ENCODE measurements at places on chromosomes 11 and 22.

GRCh38 chr22:32075997-32076760 is 33.1 kb downstream of the SLC5A1 start:
- no peak for DNase-seq

- DNase-seq: peak; percentile 49
Observed at GRCh38 chr22:49815641-49816091, 12.0 kb downstream of the BRD1 start.

- no peak for DNase-seq
Observed at GRCh38 chr22:49747130-49747529, 80.5 kb downstream of the BRD1 start.

- DNase-seq: no peak
Observed at GRCh38 chr22:44439356-44440223, 58.4 kb downstream of the RTL6 start.

GRCh38 chr11:114179234-114179941 is 116.8 kb upstream of the NNMT start:
- DNase-seq: peak; percentile 100

DNA sequence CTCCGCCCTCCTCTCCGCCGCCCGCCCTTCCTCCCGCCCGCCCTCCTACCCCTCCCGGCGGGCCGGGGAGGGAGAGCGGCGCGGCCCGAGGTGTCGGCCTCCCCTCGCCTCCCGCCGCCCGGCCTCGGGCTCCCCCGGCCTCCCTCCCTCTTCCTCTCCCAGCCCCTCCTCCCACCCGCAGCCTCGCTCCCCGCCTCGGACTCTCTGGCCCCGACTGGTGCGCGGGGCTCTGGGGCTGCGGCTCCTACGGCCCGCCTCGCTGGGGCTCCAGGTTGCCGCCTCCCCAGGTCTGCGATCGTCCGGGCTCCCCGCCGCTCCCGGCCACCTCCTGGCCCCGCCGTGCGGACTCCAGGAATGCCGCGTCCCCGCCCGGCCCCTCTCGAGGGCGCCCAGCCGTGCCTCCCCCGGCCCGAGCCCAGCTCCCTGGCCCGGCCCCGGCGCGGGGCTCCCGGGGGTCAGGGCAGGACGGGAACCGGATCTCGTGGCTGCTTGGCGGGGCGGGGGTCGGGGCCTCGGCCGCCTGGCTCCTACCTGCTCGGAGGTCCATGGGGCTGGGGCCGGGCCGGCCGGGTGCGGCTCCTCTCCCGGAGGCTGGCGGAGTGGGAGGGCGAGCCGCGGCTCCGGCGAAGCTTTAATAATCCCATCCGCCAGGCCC is at the start of gene CLCF1:
Gene CLCF1, minus strand, starts transcription at position 606 of the 655 bp plus-strand sequence. Its CDS starts 59 bp downstream, at position 547.
- DNase-seq: peak; percentile 69

- no peak for DNase-seq
Observed at GRCh38 chr11:280706-281485, 2.7 kb downstream of the NLRP6 start.

GRCh38 chr22:45211848-45212247 is 28.8 kb downstream of the KIAA0930 start:
- DNase-seq: no peak

- DNase-seq: peak; percentile 69
Observed at GRCh38 chr11:84905411-84905810, 721.7 kb downstream of the DLG2 start.

DNA sequence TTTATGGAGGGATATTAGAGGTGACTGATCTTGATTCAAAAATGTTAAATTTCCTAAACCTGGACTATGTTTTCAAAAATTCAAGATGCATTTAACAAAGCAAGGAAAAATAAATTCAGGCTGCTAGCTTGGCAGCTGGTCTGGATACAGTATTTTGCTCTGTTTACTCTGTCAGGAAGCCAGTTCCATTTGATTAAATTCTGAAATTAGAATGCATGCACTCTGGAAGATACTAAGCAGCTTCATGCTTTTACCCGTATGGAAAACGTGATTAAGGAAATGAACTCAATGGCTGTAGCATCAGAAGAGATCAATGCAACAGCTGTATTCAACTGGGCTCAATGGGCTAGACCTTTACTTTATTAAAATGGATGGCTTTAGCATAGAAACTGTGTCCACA is 14.2 kb downstream of the C11orf71 start:
- no peak for DNase-seq

GRCh38 chr11:35617687-35618496 is at the start of gene FJX1:
Gene FJX1, plus strand, starts transcription at chr11:35618460. Its CDS starts 177 bp downstream, at chr11:35618637.
- peak; percentile 82 for DNase-seq

- peak; percentile 98 for DNase-seq
Observed at GRCh38 chr11:125345421-125346178, 150.5 kb downstream of the FEZ1 start.

GRCh38 chr11:92251980-92252379 is 27.4 kb downstream of the FAT3 start:
- peak; percentile 25 for DNase-seq

DNA sequence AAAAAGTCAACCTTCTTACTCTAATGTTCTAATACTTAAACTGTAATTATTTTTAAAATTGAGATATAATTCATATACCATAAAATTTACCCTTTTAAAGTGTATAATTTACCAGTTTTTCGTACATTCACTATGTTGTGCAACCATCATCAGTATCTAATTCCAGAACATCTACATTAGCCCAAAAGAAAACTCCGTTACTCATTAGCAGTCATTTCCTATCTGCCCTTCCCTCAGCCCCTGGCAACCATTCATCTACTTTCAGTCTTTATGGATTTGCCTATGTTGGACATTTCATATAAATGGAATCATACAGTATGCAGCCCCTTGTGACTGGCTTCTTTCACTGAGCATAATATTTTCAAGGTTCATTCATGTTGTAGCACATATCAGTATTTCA is 22.2 kb downstream of the SGSM3 start:
- DNase-seq: no peak

GRCh38 chr22:24550902-24551435 is 4.0 kb downstream of the GUCD1 start:
- DNase-seq: no peak

DNA sequence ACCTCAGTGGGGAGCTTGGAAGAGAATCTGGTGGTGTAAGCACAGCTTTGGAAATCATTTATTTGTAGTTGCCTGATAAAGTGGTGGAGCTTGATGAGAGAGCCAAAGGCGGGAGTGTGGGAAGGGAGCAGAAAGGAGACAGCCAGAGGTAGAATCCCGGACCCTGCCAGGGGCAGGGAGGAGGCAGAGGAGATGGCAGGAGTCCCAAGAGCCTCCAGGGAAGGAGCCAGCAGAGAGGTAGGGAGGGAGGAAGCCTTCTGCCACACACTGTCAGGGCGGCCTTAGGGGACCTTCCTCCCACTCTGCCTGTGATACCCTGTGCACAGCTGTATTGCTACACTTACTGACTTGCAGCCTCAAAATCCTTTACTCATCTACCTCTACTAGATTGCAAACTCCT is 15.4 kb downstream of the SCUBE2 start:
- no peak for DNase-seq

DNA sequence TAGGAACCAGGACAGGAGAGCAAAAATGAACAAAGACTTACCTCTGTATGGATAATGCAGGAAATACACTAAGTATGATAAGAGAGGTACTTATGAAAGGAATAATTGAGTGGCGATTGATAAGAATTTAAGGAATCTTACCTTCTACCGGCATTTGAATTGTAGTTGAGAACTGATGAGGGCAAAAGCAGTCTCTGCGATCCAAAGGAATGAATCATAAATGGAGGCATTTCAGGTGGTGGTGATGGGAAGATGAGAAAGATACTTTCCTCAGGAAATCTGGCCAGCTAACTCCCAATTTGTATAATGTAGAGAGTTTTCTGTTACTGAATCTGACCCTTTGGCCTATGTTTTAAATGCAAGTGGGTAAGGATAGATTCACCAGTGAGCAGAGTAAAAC is 71.9 kb upstream of the C11orf87 start:
- DNase-seq: no peak

GRCh38 chr11:64000740-64001483 is 14.7 kb downstream of the OTUB1 start:
- no peak for DNase-seq

DNA sequence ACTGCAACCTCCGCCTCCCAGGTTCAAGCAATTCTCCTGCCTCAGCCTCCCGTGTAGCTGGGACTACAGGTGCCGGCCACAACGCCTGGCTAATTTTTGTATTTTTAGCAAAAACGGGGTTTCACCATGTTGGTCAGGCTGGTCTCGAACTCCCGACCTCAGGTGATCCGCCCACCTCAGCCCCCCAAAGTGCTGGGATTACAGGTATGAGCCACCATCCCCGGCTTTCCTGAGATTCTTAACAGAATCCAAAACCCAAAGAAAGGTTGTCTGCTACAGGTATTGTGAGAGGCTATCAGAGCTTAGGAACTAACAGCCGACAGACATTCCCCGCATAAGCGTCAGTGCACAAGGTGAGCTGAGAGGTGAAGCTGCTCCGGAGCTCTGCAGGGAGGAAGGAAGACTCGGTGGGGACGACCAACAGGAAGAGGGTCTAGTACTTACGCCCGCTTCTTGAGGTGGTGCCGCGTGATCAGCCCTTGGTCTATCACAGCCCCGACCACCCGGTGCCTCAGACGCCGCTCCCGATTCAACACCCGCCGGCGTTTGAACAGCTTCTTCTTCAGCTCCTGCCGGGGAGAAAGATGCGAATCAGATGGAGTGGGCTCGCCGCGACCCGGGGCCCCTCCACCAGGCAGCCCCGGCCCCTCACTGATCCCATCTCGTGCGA is 470 bp downstream of the C11orf98 start:
- DNase-seq: peak; percentile 69

- DNase-seq: peak; percentile 13
Observed at GRCh38 chr11:68541991-68542390, 81.4 kb downstream of the PPP6R3 start.

DNA sequence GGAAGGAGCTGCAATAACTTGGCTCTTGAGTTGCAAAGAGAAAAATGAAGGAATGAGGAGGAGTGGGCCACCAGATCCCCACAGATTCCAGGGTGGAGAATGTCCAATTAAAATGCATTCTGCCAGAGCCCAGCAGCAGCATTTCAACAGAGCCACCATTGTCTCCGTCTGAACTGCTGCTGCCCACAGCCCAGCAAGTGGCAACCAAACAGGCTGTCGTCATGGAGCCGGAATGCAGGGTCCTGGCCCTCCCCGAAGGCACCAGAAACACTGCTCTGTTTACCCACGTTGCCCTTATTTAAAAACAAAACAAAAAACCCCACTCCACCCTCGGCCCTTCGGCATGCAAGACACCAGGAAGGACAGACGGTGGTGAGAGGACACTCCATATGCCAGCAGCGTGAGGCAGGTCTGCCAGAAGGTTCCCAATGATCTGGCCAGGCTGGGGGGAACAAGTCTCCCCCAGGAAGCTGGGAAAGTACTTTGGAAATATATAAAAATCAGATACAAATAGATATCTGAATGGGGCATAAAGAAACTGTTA is 32.5 kb downstream of the PLEKHA7 start:
- DNase-seq: peak; percentile 47

GRCh38 chr11:83115551-83115950 is 41.4 kb upstream of the PCF11 start:
- DNase-seq: peak; percentile 20

- DNase-seq: peak; percentile 90
Observed at GRCh38 chr22:37497062-37497599, 10.9 kb upstream of the MFNG start.

- no peak for DNase-seq
Observed at GRCh38 chr11:123546515-123546914, 107.9 kb downstream of the SCN3B start.

- DNase-seq: no peak
Observed at GRCh38 chr22:46086577-46087335, 63.6 kb upstream of the PPARA start.

- no peak for DNase-seq
Observed at GRCh38 chr11:21456186-21456585, 736.7 kb upstream of the ANO5 start.

GRCh38 chr11:26739366-26740073 is 17.7 kb upstream of the SLC5A12 start:
- no peak for DNase-seq

DNA sequence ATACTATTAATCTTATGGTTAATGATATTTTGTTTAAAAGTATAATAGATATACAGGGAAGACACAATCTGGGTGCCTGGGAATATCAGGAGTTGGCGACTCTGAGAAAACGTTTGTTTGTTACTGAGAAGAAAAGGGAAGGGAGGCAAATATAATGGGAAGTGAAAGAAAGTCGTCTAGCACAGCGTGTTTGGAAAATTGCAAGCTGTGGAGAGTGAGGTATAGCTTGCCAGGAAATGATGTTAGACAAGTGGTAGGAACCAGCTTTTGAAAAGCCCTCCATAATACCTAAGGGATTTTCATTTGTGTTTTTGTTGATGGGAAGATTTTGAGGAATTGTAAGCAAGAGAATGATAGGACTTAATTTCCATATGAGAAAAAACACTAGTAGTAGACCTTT is 322.2 kb downstream of the LUZP2 start:
- DNase-seq: peak; percentile 6

GRCh38 chr22:20563466-20563906 is 56.1 kb downstream of the MED15 start:
- no peak for DNase-seq

DNA sequence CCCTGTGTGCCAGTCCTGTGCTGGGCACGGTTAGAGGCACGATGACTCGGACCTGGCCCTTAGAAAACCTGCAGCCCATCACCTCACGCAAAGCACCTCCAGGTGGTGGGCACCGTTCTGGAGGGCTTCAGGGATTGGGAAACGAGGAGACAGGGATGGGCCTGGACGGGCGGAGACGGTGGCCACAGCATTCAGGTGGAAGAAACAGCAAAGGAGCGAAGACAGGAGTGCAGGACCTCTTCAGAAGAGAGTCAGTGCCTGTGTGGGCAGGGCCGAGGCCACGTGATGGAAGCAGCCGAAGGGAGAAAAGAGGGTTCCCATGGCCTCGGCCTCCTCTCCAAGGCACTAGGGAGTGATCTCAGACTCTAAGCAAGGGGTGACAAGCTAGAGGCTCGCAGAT is 8.1 kb upstream of the SLC22A12 start:
- no peak for DNase-seq

DNA sequence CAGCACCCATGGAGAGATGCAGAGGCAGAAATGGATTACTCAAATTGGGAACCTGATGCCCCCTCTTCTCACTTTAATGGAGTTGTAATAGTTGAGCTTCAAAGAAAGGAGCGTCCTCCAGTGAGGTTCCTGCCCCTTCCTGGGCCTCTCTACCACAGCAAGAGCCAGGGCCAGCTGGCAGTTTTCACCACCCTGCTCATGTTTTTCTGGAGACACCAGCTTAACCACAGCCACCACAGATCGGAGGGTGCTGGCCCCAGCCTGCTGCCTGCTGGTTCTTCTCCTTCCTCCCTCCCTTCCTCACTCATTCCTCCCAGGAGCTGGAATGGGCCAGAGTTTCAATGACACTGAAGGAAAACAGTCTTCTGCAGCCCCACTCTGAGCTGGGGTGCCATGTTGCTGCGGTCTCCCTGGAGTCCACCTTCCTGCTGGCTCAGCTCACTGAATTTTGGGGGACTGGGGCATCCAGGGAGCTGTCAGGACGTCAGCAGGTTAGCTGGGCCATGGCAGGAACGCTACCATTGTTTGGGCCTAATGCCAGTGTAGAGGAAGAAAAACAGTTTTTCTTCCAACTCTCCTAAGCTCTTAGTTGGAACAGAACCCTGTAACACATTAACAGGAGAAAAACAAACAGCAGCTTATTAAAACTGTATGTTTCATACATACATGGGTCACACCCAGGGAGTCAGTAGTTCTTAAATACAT is 57.7 kb downstream of the TRAF6 start:
- DNase-seq: no peak

- peak; percentile 51 for DNase-seq
Observed at GRCh38 chr11:83033972-83034672, 37.6 kb downstream of the RAB30 start.

- DNase-seq: peak; percentile 15
Observed at GRCh38 chr11:118291477-118292135, 12.9 kb upstream of the CD3E start.

- DNase-seq: peak; percentile 75
Observed at GRCh38 chr11:121067453-121067852, 33.6 kb upstream of the TECTA start.

GRCh38 chr22:23183061-23183698 is 2.9 kb downstream of the BCR start:
- DNase-seq: peak; percentile 76

Measured in choroid plexus epithelial cell (primary cell).